Naive B cell (primary cell): ENCODE measurements at places on chromosomes 2 and 18.

DNA sequence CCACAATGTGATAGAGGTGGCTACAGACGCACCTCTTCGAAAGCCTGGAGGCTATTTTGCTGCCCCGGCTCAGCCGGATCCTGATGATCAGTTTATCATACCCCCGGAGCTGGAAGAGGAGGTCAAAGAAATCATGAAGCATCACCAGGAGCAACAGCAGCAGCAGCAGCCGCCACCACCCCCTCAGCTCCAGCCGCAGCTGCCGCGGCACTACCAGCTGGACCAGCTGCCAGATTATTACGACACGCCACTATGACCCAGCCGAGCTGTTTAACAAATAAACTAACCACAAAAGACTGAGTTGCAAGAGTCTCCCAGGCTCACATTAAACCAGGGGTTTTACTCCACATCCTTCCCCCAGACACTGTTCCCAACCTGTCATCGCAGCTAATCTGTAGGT, 263.8 kb downstream of the PHLPP1 start:
- DNase-seq: no peak

- no peak for DNase-seq
Measured at GRCh38 chr18:24486684-24487083, 26.2 kb downstream of the HRH4 start.

DNA sequence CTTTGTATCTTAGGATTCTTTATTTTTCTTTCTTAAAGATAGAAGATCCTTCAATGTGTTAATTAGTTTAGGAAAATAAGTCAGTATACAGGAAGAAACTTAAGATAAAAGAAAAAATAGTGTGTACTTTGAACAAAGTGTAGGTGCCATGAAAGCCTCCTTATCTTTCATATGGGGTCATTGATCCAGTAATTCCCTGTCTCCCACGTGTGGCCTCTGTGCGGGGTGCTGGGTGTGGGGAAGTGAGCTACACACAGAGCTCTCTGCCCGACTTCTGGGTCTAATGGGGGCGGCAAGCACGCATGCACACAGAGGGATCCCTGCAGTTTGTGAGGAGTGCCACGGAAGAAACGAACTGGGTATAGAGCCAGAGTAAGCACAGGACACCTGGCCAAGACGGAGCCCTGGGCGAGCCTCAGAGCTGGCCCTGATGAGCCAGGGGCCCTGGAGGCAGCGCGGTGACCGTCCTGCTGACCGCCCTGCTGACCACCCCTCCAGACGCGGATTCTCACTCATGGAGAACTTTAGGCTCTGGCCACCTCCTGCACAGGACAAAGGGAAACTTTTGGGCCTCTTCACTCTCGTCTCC, 253.5 kb downstream of the ACKR3 start:
- no peak for DNase-seq

GRCh38 chr2:20179755-20180594, 45.0 kb downstream of the SDC1 start:
- DNase-seq: no peak

- DNase-seq: no peak
Measured at GRCh38 chr2:42129947-42130346, 39.2 kb upstream of the EML4 start.

GRCh38 chr2:156896294-156896693, 361.2 kb upstream of the GALNT5 start:
- no peak for DNase-seq

- no peak for DNase-seq
Measured at GRCh38 chr2:106358081-106358480, 110.1 kb downstream of the RGPD3 start.

DNA sequence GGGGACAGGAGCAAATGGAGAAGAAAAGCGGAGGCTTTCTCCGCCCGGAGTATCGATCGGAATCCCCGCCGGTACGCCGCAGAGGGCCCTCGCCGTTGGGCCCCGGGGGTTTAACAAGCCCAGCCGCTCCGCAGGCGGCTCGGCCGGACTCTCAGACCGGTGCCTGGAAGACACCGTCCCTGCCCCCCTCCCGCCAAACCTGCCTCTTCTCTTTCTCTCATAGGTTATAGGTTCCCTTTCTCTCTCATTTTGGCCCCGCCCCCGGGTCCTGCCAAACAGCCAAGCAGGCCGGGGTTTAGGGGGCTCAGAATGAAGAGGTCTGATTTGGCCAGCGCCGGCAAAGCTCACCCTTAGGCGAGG, 4.4 kb downstream of the ONECUT2 start:
- no peak for DNase-seq

DNA sequence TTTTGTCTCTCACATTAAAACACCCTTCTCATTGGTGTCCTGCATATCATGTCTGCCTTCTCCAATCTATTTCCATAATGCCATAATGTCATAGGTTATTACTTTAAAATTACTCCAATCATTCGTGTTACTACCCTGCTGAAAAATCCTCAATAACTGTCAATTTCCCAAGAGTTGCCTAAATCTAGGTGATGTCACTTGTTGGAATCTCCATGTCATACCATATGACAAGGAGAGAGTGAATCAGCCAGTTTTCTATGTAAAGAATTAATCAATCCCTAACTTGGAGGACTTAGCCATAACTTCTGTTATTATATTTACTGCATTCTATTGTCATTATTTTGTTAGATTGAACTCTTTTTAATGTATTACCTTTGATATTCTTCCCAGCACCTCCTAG, 62.5 kb downstream of the PHLPP1 start:
- DNase-seq: no peak

DNA sequence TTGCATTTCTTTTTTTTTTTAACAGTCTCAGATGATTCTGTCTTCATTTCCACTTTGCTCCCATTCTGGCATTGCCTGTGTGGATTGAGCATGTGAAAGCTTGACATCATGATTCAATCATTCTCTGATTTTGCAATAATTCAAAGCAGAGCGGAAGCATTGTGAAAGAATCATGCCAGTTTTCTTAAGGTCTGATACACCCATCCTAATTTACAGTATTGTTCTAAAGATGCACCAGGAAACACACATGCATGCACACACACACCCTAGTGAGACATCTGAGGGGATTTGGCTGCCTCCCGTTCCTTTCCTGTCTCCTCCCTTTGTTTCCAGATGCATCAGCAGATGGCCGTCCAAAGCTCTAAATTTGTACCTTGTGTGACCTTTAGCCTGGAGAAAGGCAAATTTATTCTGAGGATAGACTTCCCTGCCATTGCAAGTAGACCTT, 97.3 kb downstream of the FMNL2 start:
- DNase-seq: no peak

DNA sequence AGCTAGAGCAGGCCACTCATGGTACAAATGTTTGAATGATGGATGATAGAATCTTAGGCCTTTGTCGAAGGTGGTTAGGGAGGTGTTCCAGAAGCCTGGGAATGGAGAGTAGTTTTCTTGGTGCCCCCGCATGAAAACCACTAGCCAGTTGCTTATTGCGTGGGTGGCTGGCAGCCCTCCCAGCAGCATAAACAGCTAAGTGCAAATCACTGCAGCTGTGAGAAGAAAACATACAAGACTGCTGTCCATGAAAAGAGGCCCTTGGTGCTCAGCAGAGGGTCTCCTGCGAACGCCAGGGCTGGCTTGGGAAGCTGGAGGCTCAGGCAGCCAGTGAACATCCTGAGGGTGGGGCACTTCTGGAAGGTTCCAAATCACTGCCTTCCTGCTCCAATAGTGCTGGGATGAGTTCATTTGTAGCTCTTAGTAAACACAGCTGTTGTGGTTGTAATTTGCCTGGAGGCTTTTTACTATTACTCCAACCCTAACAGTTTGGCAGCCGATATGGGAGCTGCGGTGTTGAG, 118.8 kb downstream of the MGAT5 start:
- no peak for DNase-seq

- DNase-seq: no peak
Measured at GRCh38 chr2:182649316-182649715, 66.7 kb upstream of the DNAJC10 start.

DNA sequence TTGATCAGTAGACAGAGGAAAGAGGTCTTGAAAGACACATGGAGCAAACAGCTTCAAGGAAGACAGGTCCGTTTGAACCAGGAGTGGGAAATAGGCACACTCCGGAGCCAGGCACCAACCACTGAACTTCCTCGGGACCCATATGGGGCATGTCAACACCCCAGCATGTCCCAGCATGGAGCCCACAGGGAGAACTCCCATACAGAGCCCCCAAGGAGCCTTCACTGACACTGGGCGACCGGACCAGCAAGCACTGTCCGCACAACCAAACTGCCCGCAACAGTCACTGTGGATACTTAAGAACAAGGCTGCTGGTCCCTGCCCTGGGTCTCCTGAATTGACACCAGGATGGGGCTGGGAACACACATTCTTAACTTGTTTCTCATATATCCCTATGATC, 286.2 kb upstream of the SALL3 start:
- no peak for DNase-seq

- no peak for DNase-seq
Measured at GRCh38 chr2:167275046-167275445, 386.8 kb downstream of the XIRP2 start.

DNA sequence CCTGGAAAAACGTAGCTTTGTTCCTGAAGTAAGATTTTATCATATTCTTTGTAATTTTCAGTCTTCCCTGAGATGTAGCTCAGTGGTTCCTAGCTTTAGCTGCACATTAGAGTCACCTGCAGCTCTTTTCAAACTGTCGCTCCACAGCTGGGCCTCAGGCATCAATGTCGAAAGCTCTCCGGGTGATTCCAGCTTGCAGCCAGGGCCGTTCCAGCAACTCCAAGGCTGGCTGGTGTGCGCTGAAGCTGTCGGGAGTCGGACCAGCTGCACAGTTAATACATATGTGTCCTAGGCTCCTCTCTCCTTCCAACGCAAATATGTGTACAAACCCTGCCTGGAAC, 609 bp upstream of the ZNF2 start:
- no peak for DNase-seq

GRCh38 chr2:217520356-217521010, 482.3 kb downstream of the TNS1 start:
- DNase-seq: no peak

DNA sequence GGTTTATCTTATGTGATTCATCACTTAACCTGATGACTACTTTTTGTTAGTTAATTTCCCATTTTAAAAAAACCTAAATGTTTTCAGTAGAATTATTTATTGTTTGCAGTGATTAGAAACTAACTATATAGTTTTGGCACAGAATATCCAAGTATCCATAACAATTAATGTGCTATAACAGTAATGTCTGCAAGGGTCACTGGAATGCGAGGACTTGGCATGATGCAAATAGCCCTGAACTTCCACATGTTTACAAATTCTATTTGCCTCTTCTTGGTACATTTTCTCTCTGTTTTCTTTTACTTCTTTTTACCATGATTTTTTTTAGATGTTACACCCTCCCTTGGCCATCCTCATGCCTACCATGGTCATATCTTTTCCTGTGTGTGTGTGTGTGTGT, 49.3 kb upstream of the GALNT3 start:
- no peak for DNase-seq

DNA sequence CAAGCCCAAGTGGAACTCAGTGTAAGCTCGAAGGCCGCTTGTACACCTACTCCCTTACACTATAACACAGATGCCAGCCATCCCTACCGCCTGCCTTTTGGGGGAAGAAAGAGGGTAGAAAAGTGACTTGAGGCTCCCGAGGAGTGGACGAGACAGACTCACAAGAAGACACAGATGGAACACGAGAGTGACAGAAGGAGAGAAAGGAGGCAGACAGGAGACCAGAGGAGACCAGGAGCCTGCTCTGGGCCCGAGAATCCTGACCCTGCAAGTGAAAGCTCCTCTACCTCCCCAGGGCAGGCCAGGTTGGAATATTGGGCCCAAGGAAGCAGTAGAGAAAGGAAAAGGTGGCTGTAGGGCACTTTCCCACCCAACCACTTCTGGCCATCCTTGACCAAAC, 23.4 kb upstream of the TNS1 start:
- DNase-seq: no peak

DNA sequence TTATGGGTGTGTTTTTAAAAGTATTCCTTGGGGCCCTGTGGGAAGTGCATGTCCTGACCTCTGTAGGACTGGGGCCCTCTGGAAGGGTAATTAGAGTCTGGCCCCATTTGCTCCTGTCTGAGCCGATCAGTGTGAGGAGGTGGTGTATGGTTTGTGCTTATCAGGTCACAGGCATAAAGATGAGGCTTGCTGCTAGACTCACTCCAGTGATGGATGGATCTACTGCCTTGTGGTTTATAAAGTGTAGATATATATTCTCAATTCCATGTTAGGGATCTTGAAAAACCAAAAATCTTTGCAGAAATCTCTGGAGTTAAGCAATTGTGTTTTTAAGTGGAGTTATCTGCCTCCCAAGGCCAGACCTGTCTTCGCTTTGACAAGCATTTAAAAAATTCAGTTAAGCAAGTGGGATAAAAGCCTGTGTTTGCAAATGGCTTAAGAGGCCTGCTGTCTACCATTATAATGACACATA, 182.4 kb downstream of the PTPRM start:
- DNase-seq: no peak

DNA sequence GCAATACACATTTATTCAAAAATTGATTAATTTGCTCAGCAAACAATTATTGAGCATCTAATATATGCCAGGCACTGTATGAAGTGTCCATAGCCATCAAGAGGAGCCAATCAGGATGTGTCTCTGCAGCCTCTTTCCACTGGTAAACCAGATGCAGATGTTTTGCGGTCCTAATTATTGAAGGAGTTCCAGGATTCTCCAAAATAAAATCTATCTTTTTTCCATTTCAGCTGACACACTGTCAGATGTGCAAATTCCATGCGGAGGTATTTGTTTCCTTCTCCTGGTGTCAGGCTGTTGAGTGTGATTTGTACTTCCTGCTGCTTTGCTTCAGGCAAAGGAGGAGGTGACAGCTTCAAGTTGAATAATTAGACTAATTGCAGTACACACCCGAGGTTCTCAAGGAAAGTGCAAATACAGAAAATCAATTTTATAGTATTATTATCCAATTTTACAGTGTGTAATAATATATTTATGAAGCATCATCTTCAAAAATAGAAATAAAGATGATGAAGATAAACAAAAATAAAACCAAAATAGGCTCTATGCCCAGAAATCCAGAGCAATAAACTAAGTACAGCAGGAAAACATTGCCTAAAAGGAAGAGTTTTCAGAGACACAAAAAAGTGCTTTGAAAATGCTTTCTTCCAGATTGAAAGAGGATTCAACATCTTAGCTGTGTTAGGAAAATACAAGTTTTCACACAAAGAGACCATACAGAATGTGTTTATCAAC, 1352.9 kb upstream of the CHAC2 start:
- no peak for DNase-seq

GRCh38 chr2:233912691-233913423, 4.3 kb upstream of the TRPM8 start:
- no peak for DNase-seq

GRCh38 chr2:120442923-120443571, 97.1 kb downstream of the INHBB start:
- DNase-seq: no peak

DNA sequence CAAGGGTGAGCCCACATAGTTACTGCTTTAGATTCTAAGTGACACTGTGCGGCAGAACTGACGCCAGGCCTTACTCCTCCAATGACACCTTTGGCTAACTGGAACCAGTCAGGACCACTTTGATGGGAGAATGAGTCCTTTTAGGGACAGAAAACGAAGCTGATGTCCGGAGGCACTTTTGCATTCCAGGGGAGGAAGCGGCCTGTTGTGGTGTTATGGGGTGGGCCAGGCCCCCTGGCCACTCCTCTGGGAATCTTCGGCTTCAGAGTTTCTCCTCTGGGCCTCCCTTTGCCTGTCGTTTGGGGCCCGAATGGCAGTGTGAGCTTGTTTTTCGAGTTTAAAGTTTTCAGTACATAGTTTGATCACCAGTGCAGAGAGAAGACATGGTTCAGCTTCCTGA, 65.9 kb downstream of the MBP start:
- DNase-seq: no peak
